Head of caudate nucleus (tissue), 42 donors: ENCODE measurements at places on chromosomes 2 and 18.
A peak's percentile ranks its signal among the peaks of the same experiment; 100 is the strongest.

DNA sequence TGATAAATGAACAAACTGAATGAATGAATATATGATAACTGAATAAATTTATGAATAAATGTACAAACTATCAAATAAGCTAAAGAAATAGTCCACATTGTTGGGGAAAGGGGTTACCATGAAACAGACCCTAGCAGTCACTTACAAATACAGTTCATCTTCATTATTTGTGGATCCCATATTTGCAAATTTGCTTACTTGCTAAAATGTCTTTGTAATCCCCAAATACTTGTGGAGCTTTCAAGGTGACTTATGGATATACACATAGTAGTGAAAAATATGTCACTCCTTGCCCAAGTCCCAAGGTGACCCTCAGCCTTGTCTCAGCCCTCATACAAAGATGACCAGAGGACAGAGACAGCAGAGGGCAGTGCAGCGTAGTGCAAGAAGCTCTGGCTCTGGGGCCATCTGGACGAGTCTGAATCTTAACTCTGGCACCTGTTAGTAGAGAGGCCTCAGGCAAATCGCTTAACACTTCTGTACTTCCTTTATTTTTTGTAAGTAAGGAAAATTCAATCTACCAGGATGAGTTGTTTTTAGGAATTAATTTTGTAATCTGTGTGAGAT is 3.1 kb downstream of the PAIP2B start:
- DNase-seq = peak; percentile 86

GRCh38 chr2:109446278-109447131 is 167.3 kb downstream of the SEPTIN10 start:
- no peak for DNase-seq

- no peak for DNase-seq
These were observed 48.1 kb downstream of the KCNE4 start for GRCh38 chr2:223100061-223100511.

GRCh38 chr2:142876423-142876822 is 1.0 kb upstream of the KYNU start:
- no peak for DNase-seq

- DNase-seq = no peak
These were observed 66.6 kb upstream of the ZNF397 start for GRCh38 chr18:35174093-35174731.

DNA sequence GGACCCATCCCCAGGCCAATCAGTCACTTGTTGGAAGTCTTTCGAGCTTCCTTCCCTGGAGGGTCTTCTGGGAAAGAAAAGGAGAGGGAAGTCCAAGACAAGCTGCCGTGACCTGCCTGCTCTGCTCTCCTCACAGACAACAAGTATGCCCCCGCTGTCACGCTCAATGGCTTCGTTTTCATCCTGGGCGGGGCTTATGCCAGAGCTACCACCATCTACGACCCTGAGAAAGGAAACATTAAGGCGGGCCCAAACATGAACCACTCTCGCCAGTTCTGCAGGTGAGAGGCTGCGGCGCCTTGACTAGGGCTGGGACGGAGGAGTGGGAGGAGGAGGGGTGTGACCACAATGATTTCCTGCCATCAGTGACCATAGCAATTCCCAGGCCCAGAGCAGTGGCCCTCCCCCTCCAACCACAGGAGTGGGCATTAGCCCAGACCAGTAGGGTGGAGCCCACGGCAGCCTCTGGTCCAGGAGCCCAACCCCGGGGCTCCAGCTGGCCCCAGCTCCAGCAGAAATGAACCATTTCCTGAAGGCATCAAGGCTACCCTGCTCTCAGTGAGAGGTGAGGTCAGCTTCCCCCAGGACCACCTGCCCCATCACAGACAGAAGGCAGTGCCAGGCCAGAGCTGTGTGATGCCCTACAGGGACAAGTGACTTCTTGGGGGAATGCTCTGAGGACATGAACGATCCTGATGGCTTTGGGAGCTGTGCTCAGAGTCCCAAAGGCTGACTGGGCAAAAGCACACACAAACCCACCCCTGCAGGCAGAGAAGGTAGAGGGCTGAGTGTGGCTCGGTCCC is 223.1 kb downstream of the ATAD2B start:
- peak; percentile 21 for DNase-seq

GRCh38 chr18:76264198-76264875 is 230.7 kb downstream of the ZNF516 start:
- DNase-seq = no peak

DNA sequence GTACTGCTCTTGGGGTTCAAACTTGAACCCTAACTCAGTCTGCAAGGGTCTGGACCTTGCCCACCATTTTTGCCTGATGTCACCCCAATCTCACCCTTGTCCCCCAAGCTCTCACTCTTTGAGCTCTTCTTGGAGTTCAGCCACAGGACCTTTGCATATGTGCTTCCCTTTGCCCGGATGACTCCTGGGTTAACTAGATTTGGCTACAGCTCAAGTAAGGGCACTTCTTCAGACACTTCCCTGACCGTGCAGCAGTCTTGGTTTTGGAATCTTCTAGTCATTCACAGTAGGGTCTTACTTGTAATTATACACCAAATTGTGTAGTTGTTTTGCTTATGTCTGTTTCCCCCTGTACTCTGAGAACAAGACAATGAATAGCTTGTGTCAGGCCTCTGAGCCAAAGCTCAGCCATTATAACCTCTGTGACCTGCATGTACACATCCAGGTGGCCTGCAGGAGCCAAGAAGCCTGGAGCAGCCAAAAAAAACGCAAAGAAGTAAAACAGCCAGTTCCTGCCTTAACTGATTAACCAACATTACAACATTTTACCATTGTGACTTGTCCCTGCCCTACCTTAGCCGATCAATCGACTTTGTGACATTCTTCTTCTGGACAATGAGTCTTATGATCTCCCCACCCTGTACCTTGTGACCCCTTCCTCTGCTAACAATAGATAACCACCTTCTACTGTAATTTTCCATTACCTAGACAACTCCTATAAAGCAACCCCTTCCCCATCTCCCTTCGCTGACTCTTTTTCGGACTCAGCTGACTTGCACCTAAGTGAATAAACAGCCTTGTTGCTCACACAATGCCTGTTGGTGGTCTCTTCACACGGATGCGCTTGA is 1.0 kb upstream of the MOGAT1 start:
- DNase-seq = no peak

DNA sequence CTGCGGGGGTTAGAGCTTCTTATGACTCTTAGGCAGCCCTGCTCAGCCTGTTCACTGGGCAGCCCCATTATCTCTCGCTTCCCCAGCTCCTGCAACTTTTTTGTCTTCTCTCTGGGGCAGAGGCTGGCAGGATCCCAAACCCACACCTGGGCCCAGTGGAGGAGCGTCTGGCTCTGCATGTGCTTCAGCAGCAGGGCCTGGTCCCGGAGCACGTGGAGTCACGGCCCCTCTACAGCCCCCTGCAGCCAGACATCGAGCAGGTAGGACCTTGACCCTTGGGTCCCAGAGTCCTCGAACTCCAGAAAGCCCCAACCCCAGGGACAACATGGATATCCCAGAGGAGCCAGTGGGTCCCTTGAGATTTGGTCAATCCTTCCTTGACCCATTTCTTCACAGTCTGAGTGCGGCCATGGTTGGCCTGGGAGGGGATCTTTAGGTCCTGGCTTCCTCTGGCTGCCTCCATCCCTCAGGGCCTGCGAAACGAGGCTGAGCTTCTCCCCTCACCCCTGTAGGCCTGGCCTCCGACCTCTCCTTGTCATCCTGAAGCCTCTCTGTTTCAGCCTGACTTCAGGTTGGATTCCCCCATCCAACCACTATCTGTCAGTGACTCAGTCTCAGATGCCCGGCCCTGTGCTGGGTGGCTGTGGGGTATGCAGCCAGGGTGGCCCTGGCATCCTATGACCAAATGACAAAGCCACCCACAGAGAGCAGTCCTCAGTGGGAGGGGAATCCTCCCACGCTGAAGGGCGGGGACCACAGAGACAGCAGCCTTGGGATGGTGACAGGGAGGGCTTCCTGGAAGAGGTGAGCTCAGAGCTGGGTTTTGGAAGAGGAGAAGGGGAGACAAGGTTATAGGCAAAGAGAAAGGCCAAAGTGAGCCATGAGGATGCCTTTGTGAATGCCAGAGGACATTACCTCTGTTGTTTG is 214.2 kb downstream of the DYSF start:
- no peak for DNase-seq

- no peak for DNase-seq
These were observed 39.1 kb downstream of the B3GNT2 start for GRCh38 chr2:62234755-62235655.

- DNase-seq = no peak
These were observed 2.3 kb upstream of the GTF3C3 start for GRCh38 chr2:196801674-196802261.

- no peak for DNase-seq
These were observed 160.4 kb downstream of the SRBD1 start for GRCh38 chr2:45450634-45451033.

- DNase-seq = no peak
These were observed 47.3 kb downstream of the ROCK1 start for GRCh38 chr18:21064347-21064746.
